ENCODE measurements at places on chromosomes 5 and 9. TPM values are rescaled to one million over a fixed set of nuclear protein-coding genes. Genes with fewer than 3 reads are reported as not detected.
A peak's percentile ranks its signal among the peaks of the same experiment; 100 is the strongest.

- H3K27ac ChIP-seq, result no peak overlapping the region
- H3K27me3 ChIP-seq, result peaks cover 25% of the 10 kb centered on the region
- no peaks in the 10 kb centered on the region for H3K36me3 ChIP-seq
- DNase-seq, result no peak
Measured at GRCh38 chr5:1546556-1546955, 22.8 kb upstream of the LPCAT1 start.

The PCDHGC3 gene
- total RNA-seq, result 100.0 TPM

DNA sequence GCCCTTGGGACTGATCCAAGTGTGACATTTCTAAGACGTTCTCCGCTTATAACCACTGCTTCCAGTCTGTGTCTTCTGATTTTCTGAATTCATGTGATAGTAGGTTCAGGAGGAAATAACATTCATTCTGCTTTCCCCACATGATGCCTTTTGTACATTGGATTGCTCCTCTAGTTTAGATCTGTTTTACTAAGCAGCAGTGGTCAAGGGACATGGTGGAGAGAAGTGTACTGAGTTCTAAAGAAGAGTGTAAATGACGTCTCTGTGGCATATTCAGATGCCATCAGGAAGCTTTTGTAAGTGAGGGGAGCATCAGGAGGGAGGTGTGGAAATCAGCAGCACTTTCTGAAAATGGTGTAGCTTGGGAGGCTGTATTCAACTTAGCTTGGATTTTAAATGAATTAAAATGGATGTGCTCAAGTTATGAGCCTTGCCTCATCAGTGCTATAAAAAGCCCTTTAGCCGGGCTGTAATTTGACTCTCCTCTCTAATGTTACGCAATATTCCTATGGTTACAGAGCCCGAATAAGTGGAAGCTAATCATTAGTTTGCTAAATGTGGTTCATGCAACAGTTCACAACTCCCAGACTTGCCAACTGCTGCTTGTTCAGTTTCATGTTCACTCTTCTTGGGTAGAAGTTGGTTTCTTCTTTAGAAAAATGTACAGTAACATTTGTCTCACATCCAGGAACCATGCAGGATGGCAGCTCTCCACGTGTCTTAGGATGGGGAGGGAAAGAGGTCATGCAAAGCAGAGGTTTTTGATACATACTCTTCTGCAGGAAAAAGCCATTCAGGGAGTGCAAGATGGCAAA, 281.3 kb downstream of the ARHGAP26 start:
- peak; percentile 90 for DNase-seq
- no peaks in the 10 kb centered on the region for H3K27me3 ChIP-seq
- H3K27ac ChIP-seq, result no peak overlapping the region
- H3K36me3 ChIP-seq, result no peaks in the 10 kb centered on the region
- no peak overlapping the region for H3K4me3 ChIP-seq

The HRH2 gene
- total RNA-seq, result 1.9 TPM

The AGGF1 gene
- total RNA-seq, result 18.2 TPM

DNA sequence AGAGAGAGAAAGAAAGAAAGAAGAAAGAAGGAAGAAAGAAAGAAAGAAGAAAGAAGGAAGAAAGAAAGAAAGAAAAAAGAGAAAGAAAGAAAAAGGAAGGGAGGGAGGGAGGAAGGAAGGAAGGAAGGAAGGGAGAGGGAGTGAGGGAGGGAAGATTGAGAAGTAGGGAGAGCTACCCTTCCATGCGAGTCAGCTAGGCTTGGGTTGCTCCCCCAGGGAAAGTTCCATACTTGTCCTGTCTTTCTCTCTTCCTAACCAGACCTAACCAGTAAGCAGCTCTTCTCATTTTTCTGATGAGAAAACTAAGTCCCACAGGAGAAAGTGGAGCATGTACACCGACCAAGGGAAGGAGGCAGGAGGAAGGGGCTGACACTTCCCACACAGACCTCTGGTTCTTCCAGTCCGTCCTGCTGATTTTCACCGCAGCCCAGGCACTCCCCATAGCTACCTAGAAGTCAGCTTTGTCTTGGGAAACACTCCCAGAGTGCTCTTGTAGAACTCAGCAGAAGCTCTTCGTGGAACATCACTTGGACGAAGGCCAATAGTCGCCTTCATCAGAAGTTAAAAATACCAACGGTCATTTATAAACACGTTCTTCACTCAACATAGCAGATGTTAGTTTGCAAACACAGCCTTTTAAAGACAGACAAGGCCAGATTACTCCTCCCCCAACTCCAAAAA, 29.0 kb upstream of the ENTREP1 start:
- H3K4me1 ChIP-seq, result no peaks in the 10 kb centered on the region
- no peak overlapping the region for H3K4me3 ChIP-seq
- DNase-seq, result no peak

The RIC1 gene
- total RNA-seq, result 53.8 TPM
